ENCODE measurements at places on chromosomes 11 and 22. TPM values are rescaled to one million over a fixed set of nuclear protein-coding genes. Genes with fewer than 3 reads are reported as not detected.

YPEL4 gene
- total RNA-seq: 2.0 TPM

MUC2 gene
- total RNA-seq: 0.03 TPM

ZNF280B gene
- total RNA-seq: not detected

XBP1 gene
- total RNA-seq: 229 TPM

CRY2 gene
- 11.6 TPM for total RNA-seq

OR8K3 gene
- total RNA-seq: not detected

AMPD3 gene
- 0.53 TPM for total RNA-seq

TMA7B gene
- not detected for total RNA-seq

MS4A2 gene
- total RNA-seq: not detected

LGR4 gene
- total RNA-seq: 3.5 TPM

MS4A6A gene
- not detected for total RNA-seq

OR2AT4 gene
- not detected for total RNA-seq

FXYD2 gene
- total RNA-seq: not detected

TMEM45B gene
- total RNA-seq: not detected

ARHGAP20 gene
- total RNA-seq: 0.11 TPM

NAALAD2 gene
- 1.1 TPM for total RNA-seq

MICAL2 gene
- total RNA-seq: 10.7 TPM

HDHD5 gene
- total RNA-seq: 44.2 TPM

OR2AG2 gene
- 0.08 TPM for total RNA-seq

TRIM44 gene
- total RNA-seq: 26.1 TPM

BEST1 gene
- 3.8 TPM for total RNA-seq

SBF2 gene
- 19.4 TPM for total RNA-seq

NNMT gene
- 300 TPM for total RNA-seq

PRAME gene
- 77.8 TPM for total RNA-seq

YAP1 gene
- 87.2 TPM for total RNA-seq

BTG4 gene
- not detected for total RNA-seq

SPDYC gene
- total RNA-seq: not detected

SOX10 gene
- total RNA-seq: 303 TPM

TEX54 gene
- not detected for total RNA-seq

TTLL12 gene
- 48.8 TPM for total RNA-seq

RBMXL2 gene
- total RNA-seq: 0.11 TPM

XKR3 gene
- total RNA-seq: not detected

B3GAT1 gene
- 2.8 TPM for total RNA-seq

MMP1 gene
- 5.6 TPM for total RNA-seq

C11orf52 gene
- not detected for total RNA-seq

APOBEC3C gene
- total RNA-seq: 5.8 TPM

GAL3ST1 gene
- total RNA-seq: not detected
